Sigmoid colon (tissue), 7 donors: ENCODE measurements at places on chromosomes 13 and 19. TPM values are rescaled to one million over a fixed set of nuclear protein-coding genes. Genes with fewer than 3 reads are reported as not detected.

DNA sequence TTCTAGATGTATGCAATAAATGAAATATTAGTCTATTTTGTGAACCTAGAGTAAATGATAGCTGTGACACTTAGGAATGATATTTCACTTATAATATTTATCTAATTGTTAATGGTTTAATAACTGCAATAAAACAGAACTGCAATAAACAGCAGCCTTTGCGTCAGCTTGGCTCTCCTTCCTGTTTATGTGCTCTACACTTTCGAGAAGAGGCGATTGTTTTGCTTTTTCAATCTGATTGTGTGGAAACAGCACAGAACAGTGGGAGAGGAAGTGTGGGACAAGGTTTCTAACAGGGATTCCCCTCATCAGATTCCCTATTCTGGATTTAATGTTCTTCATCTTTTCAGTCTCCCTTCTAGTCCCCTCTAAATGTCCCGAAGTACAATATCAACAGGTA is 17.3 kb upstream of the TRPC4 start:
- DNase-seq: no peak

GRCh38 chr13:51865838-51866237 is 4.1 kb downstream of the CCDC70 start:
- DNase-seq: no peak

- DNase-seq: no peak
Measured at GRCh38 chr13:25379011-25379410, 7.2 kb downstream of the ATP8A2 start.

Gene S1PR4
- polyA plus RNA-seq: not detected

- no peak for DNase-seq
Measured at GRCh38 chr19:23098988-23099387, 17.8 kb upstream of the ZNF730 start.

DNA sequence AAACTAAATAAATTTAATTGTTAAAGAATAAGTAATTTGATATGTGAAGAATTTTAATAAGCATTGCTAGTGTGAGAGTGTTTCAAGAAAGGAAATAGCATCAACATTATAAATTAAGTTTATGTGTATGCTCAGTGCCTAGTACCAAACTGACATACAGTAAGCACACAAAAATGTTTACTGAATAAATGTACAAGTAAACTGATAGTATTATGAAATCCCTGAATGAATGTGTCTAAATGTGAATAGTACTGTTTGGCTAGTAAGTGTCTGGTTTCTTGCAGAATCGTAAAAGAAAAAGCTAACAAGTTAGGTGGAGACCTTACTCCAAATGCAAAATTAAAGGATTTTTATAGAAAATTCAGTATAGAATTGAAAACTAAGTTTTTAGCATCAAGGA is 233.6 kb downstream of the PCDH9 start:
- DNase-seq: no peak

DNA sequence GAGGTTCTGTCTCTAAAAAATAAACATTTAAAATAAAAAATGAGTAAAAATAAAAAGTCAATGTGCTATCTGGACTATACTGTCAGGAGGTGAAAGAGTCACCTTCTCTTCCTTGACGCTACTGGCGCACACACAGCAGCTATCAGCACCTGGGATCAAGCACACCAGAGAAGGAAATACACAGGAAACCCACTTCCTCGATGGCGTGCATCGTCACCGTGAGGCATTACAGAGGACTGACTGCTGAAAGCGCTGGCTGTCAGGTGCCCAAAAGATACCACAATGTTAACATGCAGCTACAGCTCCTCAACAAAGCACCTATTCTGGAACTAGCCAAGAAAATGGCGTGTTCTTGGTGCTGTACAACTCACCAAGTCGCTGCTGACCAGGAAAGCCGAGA is 6.1 kb downstream of the SLC35E1 start:
- no peak for DNase-seq

Gene LYPD3
- polyA plus RNA-seq: 0.46 TPM

- DNase-seq: no peak
Measured at GRCh38 chr13:97515643-97516042, 81.7 kb downstream of the RAP2A start.

- DNase-seq: no peak
Measured at GRCh38 chr13:87975035-87975434, 303.9 kb downstream of the SLITRK5 start.

Gene KLK2
- polyA plus RNA-seq: not detected
